ENCODE measurements at places on chromosomes 1 and 21.

DNA sequence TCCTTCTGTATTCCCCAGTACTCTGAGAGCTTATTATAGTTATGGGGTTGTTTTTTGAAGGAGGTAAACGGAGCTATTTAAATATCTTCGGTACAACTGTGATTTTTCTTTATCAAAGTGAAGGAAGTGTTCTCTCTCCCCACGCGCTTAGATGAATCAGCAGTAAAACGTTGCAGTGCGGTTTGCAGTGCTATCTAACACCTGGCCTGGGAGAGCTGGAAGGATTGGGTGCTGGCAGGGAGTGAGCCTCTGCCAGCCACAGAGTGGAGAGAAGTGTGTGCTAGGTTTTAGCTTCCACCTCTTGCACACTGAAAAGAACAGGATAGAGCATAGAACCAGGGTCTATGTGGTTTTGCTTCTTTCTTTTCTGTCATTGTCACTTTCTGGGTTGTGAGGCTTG lies 165.9 kb downstream of the SDCCAG8 start:
- peak; percentile 8 for DNase-seq

DNA sequence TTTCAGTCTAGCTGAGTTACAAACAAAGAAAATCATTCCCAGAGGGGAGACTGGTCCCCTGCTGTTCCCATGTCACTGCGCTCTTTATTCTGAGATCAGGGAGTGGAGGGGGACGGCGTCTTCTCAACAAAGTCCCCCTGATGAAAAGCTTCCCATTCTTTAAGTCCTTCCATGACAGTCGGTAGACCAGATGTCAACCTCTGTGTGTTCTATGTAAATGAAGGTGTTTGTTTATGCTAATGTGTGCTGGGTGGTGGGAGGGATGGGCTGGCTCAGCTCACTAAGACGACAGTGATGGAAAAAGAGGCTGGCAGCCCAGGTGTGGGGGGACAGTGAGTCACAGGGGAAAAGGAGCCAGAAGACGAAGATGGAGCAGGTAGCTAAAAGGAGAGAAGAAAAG lies 148.2 kb upstream of the KLHDC7A start:
- DNase-seq: no peak

DNA sequence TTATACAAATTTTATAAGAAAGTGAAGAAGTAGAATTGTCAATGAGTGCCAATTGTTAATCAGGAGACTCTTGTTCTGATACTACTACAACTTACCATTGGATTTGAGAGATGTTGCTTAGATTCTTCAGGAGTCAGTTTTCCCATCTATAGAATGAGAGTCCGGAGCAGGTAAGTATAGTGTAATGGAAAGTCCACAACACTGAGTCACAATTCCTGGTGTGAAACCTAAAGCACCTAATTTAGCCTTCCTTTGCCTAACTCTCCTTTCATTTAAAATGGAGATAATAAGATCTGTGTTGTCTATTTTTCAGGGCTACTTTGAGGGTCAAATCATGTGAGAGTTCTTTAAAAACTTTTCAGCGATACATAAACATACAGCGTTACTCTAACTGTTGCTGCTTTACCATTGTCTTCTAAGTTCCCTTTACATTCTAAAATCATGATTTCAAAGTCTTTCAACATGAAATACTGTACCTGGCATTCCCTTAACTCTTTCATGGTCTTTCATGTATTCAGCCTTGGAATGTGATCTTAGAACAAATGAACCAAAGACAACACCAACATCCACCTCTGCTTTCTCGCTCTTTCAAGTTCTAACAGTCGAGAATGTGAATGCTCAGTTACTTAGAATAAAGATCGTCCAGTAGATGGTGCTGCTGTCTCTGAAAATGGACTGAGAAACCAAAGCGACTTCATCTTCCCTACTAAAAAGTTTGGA lies 90.9 kb downstream of the SLC30A10 start:
- DNase-seq: no peak

GRCh38 chr1:52542085-52542688 lies 10.7 kb downstream of the TUT4 start:
- DNase-seq: no peak

GRCh38 chr1:192474080-192474683 lies 101.4 kb upstream of the RGS1 start:
- DNase-seq: no peak

GRCh38 chr1:201371276-201371675 lies 6.2 kb downstream of the TNNT2 start:
- no peak for DNase-seq

- DNase-seq: peak; percentile 56
Measured at GRCh38 chr1:112700290-112701226, 6.4 kb downstream of the RHOC start.

DNA sequence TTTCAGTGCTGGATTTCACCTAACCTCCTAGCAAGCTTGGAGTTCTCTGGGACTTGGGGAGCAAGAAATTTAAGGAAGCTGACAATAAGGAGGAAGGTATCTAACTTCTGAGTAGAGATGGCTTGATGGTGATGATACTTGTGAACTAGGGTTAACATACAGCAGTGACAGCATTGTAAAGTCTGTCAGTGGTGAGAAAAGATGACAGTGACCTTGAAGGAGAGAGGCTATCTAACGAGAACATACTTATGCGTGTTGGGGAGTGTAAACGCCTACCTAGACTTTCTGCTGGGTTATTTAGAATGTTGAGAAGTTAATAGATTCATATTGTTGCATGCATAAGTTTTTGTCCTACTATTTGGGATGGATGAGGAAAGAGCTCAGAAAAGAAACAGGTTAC lies 16.3 kb downstream of the POU2F1 start:
- no peak for DNase-seq

DNA sequence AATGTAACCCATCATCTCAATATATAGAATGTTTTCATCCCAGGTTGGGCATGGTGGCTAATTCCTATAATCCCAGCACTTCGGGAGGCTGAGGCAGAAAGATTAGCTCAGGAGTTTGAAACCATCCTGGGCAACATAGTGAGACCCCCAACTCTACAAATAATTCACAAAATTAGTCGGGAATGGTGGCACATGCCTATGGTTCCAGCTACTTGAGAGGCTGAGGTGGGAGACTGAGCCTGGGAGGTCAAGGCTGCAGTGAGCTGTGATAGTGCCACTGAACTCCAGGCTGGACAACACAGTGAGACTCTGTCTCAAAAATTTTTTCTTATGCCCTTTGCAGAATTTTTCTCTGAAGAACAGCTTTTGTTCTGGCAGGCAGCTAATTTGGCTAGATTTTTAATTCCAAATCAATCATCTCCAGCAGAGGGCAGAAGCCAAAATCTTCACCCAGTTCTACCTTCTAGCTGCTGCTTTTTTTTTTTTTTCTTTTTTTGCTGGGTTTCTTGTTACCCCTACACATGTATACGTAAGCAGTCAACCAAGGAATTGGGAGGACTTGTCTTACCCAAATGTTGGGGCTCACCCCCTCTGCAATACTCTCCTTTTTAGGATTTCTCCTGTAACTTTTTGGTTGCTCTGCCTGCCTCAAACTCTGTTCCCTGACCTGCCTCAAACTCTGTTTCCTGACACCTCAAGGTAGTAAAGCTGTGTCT lies 2.7 kb upstream of the RAD54L start:
- DNase-seq: no peak

DNA sequence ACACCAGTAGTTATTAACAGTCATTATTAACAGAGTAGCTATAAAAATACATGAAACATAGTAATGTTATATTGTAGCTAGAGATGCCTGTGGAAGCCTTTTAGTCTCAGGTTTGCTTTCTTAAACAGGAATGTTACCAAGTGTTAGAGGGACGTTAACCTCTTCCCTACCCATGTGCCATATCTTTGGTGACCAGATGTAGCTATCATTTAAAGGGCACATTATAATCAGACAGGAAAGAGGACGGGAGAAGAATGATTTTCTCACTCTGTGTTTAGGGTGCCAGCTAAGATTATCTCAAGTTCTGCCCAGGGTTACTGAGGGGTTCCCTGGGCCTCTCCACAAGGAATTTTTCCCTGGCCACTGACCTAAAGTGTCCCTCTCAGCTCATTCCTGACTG lies 20.9 kb upstream of the UBL4B start:
- DNase-seq: no peak

GRCh38 chr1:162136760-162137159 lies 67.3 kb downstream of the NOS1AP start:
- no peak for DNase-seq

DNA sequence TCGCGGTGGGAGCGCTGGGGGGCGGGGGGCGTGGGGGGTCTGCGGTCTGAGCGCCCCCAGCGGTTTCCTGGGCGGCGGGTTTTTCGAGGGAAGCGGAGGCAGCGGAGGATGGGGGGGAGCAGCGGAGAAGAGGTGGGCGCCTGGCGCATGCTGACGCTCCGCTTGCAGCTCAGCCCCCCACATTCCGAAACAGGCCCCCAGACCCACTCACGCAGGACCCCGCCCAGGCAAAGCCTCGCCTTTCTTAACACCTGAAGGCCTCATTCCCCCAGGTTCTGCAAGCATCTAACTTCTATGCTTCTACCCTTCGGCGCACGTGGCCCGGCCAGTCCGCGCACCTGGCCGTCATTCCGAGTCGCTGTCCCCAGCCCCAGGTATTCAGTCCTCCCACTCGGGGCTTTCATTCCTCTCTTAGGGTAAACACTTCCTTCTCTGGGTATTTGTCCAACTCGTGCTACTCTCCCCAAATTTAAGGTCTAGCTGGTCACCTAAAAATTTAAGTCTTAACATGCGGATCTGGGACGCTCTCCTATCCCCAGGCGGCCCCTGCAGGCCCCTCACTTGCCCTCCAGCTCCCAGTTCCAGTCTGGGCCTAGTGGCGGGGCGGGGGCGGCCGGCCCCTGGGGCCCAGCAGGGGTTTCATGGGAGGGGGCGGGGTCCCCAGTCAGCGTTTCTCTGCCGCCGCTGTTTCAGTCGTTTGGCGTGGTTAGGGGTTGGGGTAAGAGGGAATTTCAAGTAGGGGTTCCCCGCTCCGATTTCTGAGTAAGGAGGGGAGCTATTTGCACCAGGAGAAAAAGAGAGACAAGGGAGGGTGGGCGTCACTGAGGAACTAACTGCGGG lies 2.8 kb upstream of the ZBTB7B start:
- DNase-seq: no peak

DNA sequence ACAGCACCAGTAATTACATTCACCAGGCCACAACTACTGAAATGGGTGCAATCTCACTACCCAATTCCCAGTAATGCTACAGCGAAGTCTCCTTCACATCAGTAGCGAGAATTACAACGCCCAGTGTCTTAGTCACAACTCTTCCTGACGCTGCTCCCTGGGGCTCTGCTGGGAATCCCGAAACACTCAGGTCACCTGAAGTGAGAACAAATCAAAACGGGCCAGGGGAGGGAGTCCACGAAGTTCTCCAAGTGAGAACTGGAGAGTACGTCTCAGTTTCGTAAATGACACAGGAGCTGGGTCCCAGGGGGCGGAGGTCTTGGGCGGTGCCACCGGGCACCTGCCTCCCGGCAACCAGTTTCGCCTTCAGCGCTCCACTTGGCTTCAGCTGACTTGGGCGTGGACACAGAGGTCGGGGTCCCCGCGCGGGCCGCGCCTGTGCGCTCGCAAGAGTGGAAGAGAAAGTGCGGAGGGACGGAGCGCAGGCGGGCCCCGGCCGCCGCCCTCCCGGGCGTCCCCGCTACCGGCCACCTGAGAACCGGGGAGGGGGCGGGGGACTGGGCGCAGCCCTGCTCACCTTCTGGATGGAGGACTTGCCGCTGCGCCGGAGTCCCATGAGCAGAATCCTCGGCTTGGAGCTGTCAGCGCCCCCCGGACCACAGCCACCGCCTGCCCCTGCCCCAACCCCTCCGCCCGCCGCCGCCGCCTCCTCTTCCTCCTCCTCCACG lies 575 bp downstream of the RRAGC start:
- DNase-seq: peak; percentile 26

DNA sequence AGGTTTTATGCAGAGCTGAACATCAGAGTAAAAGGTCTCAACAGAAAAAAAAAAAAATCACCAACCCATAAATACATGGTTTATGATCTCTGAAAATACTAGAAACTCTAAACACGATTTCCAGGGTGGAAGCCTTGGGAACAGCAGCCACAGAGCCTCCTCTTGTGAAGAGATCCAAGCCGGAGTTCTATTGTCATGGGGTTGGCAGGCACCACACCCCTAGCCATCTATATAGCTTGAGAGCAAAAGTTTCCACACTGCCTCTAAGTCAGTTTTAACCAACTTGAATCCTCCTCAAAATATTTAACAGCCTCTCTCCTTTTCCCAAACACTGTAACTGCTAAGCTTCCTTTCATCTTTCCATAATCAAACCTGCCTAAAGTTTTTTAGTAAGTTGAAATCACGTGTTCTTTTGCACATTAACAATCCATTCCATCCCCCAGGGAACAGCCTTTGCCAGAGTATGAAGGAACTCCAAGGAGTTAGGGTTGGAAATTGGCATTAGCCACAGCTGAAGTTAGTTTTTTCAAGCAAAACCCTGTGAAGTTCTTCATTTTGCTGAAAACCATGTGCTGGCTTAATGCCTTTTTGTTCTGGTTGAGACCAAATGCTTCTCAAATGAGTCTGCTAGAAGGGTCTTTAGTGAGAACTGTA lies 13.8 kb upstream of the SEC16B start:
- no peak for DNase-seq

GRCh38 chr1:14613926-14614325 lies 15.4 kb downstream of the KAZN start:
- DNase-seq: no peak

GRCh38 chr1:59880735-59881134 lies 45.8 kb downstream of the CYP2J2 start:
- no peak for DNase-seq

GRCh38 chr1:154609398-154610380 lies 1.7 kb upstream of the ADAR start:
- peak; percentile 46 for DNase-seq

- DNase-seq: no peak
Measured at GRCh38 chr1:205812271-205812877, 624 bp downstream of the SLC41A1 start.

All from stimulated activated CD4-positive, alpha-beta T cell treated with anti-CD3 and anti-CD28 coated beads, TNF-alpha, amount 100 ng/mL, for 4 hours (primary cell).